ENCODE measurements at places on chromosomes 3 and 15.

DNA sequence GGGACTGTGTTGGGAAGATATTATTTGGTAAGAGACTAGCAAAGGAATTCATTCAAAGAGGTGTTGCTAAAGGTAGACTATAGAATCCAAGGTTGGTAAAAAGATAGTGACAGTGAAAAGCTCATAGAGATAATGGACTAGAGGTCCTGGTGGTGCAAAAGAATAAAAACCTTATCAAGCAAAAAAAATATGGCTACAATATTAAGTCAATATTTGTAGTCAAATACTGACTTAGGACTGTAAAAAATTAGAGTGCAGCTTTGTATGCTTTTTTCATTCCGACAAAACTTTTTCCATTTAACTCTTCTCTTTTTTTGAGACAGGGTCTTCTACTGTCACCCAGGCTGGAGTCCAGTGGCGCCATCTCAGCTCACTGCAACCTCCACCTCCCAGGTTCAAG is 444.0 kb upstream of the AGTR1 start:
- no peak overlapping the region for H3K27ac ChIP-seq
- DNase-seq: no peak
- no peaks in the 10 kb centered on the region for H3K27me3 ChIP-seq

DNA sequence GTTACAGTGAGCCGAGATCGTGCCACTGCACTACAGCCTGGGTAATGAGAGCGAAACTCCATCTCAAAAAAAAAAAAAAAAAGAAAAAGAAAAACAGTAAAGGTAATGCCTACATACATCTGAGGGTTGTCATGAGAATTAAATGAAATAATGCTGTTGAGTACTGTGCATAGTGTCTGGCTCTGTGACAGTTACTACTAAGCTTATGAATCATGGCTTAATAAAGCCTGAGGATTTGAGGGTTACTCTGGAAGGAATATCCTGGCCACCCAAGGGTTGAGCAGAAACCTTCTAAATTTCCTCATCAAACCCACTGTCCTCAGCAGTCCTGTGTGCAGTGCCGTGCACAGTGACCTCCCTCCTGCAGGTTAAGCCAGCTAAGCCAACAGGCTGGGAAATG is 26.8 kb upstream of the ELP6 start:
- peaks cover 4% of the 10 kb centered on the region for H3K27me3 ChIP-seq
- no peak for DNase-seq
- no peak overlapping the region for H3K27ac ChIP-seq
- peaks cover 7% of the 10 kb centered on the region for H3K4me1 ChIP-seq

DNA sequence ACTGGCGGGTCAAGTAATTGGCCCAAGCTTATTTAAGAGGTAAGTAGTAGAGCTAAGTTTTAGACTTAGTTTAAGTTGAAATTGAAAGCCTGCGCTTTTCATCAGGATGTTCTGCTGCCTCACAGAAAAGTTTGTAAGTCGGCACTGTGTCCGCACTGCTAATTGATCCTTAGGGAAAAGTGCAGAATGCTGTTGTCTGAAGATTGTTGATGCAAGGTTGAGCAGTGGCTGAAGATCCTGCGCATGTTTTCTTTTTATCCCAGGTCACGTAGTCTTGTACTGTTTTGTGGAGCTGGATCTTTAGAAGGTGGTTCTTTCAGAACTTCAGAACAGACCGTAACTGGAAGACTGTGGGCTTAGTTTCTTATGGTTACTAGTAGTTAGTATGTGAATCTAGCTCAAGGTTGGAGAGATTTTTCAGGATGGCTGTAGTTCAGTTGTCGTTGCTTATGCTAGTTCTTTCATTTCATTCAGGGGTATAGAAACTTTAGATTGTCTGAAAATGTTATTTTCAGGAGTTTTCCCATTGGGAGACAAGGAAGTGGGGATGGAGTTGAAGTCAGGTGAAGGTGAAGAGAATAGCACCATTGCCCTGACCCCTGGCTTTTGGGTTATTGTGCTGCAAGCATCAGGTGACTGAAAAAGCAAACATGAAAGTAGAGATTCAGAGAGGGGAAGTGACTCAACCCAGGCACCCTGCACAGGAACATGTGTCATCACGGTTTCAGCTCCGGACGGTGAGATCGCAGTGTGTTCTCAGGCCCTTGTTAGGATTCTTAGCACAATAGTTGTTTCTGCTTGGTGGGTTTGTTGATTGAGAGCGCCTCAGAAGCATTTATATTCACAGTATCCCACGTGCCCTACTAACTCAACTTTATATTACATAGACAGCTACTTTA is 32.8 kb downstream of the AKAP13 start:
- H3K27ac ChIP-seq: peak overlapping the region; percentile 89
- peak; percentile 65 for DNase-seq
- H3K4me1 ChIP-seq: peaks cover 88% of the 10 kb centered on the region
- peaks cover 24% of the 10 kb centered on the region for H3K36me3 ChIP-seq

- no peaks in the 10 kb centered on the region for H3K36me3 ChIP-seq
- no peak overlapping the region for H3K4me3 ChIP-seq
- H3K27ac ChIP-seq: no peak overlapping the region
- no peaks in the 10 kb centered on the region for H3K4me1 ChIP-seq
- DNase-seq: no peak
These were observed 588.0 kb downstream of the SQOR start for GRCh38 chr15:46222826-46223225.

GRCh38 chr15:78942741-78943140 is 2.1 kb downstream of the CTSH start:
- peak overlapping the region; percentile 39 for H3K27ac ChIP-seq
- peaks cover 21% of the 10 kb centered on the region for H3K4me1 ChIP-seq
- DNase-seq: no peak
- peaks cover 6% of the 10 kb centered on the region for H3K36me3 ChIP-seq
- peaks cover 20% of the 10 kb centered on the region for H3K27me3 ChIP-seq

Data from activated naive CD8-positive, alpha-beta T cell treated with anti-CD3 and anti-CD28 coated beads, Interleukin-2, amount 50 U/mL, for 24 hours (primary cell).